NCI-H1092 (cell line): ENCODE measurements at places on chromosomes 16 and 17.
A peak's percentile ranks its signal among the peaks of the same experiment; 100 is the strongest.

DNA sequence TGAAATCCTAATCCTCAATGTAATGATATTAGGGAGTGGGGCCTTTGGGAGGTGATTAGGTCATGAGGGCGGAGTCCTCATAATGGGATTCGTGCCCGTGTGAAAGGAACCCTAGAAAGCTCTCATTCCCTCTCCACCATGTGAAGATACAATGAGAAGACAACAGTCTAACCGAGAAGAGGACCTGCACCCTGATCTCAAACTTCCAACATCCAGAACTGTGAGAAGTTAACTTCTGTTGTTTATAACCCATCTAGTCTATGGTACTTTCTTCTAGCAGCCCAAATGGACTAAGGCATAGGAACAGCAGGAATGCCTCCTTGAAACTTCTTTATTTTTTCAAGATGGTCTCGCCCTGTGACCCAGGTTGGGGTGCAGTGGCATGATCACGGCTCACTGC, 24.7 kb downstream of the WSB1 start:
- DNase-seq: no peak

DNA sequence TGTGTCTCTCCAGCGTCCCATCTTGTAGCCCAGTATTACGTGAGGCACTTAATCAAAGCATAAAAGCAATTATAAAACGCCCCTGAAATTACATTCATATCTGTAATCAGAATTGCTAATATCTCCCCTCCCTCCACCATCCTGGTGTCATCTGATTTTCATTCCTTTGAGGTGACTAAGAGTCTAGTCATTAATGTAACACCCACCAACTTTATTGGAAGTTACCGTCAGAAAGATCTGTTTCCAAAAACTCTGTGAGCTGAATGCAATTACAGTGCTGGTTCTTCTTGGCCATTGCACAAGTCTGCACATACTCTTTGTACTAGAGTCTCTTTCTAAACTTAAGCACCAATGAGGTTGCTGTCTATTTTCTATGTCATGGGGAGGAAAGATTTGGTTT, 12.5 kb upstream of the MAF start:
- DNase-seq: no peak

- DNase-seq: no peak
These were observed 38.9 kb upstream of the CMIP start for GRCh38 chr16:81405702-81406113.

GRCh38 chr17:73091410-73091769, 1.1 kb downstream of the SLC39A11 start:
- no peak for DNase-seq

GRCh38 chr17:40819528-40820125, 2.8 kb downstream of the KRT10 start:
- DNase-seq: no peak

- DNase-seq: no peak
These were observed 4.9 kb downstream of the PHKB start for GRCh38 chr16:47465919-47466630.

GRCh38 chr17:82200135-82200534, 12.5 kb downstream of the CCDC57 start:
- DNase-seq: no peak

GRCh38 chr17:28325211-28325610, 6.2 kb downstream of the TMEM97 start:
- no peak for DNase-seq

DNA sequence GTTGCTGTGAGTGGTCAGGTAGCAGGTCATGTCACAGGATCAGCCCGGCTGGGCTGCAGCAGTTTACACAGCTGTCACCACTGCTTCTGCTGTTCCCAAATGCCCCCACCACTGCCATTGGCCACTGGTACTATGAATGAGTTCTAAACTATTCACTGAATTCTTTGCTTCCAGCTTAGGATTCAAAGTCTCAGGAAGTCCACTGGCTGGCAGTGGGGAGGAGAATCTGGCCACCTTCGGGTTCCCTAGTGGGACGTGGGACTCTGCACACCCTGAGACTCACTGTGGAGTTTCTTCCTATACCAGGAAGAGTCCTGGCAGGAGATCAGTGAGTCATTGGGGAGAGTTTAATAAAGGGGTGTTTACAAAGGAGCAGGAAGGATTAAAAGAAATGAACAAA, 6.9 kb downstream of the MT1X start:
- no peak for DNase-seq

GRCh38 chr16:89548344-89549006, 12.0 kb upstream of the RPL13 start:
- DNase-seq: no peak

DNA sequence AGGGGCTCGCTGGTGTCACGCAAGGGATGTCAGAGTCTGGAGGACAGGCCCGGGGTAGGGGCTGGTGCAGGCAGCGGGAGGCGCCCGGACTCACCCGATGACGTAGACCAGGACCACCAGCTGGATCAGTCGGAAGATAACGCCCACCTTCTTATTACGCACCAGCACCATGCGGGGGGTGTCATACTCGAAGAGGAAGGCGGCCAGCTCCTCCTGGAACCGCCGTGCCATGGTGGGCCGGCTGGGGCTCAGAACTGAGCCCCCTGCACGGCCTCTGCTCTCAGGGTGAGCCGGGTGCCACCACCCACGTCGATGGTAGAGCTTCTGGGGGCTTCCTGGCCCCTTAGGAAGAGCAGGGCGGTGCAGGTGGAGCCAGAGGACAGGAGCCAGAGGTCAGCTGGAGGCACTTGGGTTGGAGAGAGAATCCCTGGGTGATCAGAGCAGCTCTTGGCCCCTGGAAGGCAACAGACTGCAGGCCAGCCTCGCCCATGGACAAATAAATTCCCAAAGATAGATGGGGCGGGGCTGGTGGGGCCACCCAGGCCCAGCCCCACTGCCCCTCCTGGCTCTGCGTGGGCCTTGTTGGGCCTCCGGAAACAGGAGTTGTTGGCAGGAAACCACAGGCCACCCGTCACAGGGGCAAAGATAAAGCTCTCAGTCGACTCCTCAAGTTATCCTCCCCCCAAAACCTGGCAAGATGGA, at the start of gene P2RX1:
Gene P2RX1, minus strand, starts transcription at position 471 of the 702 bp plus-strand sequence. Its CDS starts 240 bp downstream, at position 231.
- no peak for DNase-seq

GRCh38 chr17:77163511-77164280, 22.9 kb downstream of the SEC14L1 start:
- DNase-seq: no peak

DNA sequence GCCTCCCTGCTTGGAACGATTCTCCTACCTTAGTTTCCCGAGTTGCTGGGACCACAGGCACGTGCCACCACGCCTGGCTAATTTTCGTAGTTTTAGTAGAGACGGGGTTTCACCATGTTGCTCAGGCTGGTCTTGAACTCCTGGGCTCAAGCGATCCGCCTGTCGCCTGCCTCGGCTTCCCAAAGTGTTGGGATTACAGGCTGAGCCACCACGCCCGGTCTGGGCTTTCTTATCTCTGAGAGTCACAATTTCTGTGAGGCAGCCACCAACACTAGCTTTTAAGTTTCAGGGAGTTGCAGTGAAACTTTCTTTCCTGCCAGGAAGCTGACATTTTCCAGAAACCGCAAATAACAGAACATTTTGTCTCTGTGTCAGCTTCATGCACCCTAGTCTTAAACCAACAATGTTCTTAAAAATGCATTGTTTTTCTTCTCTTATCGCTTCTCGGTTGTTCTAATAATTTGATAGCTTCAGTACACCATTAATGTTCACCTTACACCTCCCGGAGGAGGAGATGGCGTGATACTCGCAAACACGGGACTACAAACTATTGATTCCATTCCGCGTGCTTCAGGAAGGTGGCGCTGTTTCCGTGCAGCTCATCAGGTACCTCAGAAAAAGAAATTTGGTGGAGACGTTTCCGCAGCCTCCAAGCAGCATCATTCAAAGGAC, 7.4 kb upstream of the DHRS7B start:
- peak; percentile 6 for DNase-seq

- no peak for DNase-seq
These were observed 85.4 kb downstream of the TBC1D16 start for GRCh38 chr17:79950306-79950705.

GRCh38 chr16:2526135-2526534, 5.1 kb downstream of the CEMP1 start:
- DNase-seq: no peak

- DNase-seq: no peak
These were observed 48.4 kb downstream of the CENPV start for GRCh38 chr17:16304830-16305229.

DNA sequence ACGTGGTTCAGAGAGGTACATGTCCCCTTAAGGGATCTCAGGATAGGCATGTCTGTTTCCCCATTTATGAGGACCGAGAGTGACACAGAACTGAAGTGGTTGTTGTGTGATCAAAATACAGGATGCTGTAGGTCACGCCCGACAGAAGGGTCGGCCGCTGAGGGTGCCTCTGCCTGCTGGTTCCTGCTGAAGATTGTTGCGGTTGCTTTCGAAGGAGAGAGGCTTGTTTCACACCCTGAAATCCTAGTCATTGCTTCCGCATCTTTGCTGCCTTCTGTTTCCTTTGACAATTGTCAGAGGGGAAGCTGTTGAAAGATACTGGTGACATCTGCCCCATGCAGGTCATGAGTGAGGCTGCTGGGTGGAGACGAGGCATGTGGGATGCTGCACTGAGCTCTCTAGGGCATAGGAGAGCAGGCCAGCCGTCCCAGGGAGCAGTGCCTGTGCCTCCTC, 3.8 kb upstream of the NAT9 start:
- DNase-seq: no peak

DNA sequence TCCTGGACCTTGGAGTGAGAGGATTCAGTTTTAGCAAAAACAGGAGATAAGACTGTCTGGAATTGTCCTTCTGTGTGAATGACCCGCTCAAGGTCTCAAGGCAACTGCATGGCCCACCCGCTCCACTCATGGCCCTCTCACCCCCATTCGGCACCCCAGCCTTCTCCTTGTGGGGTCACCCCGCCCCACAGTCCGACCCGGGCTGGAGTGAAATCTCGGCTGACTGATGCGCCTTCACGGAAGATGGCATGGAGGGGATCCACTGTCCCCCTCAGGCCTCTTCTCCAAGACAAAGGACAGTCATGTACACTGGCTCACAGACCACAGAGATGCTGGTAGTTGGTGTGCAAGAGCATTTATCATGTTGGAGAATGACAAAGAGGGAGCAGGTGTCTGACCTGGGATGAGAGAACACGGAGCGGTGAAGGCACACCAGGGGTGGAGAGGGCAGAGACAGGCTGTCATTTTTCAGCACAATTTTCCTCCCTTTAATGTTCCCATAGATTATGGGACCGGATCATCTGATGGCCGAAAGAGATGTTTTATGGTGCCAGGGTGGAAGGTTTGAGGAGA, 391.9 kb upstream of the TNRC6C start:
- no peak for DNase-seq

DNA sequence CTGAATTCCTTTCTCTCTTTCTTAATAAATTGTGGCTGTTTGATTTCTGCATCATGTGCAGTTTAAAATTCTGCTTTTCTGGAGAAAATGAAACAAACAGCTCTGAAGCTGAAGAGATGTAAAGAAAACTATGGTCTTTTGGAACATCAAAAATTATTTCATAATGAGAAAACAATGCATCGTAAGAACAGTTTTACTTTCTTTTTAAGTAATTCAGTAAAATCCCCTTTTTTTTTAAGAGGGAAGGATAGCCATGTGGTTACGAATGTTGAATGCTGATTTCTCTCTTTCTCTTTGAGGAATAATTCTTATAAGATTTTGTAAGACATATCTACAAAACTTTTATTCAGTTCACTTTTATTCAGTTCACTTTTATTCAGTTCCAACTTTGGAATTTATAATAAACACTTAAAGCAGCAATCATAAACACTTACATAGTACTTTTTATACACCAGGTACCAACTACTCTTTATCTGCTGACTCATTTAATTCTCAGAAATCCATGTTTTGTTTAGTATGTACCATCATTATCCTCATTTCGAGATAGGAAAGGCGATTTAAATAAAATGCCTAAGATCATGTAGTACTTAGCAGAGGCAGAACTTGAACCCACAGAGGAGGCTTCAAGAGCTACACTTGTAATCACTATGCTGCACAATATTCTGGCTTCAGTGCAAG, 26.6 kb downstream of the CNTNAP4 start:
- DNase-seq: no peak

DNA sequence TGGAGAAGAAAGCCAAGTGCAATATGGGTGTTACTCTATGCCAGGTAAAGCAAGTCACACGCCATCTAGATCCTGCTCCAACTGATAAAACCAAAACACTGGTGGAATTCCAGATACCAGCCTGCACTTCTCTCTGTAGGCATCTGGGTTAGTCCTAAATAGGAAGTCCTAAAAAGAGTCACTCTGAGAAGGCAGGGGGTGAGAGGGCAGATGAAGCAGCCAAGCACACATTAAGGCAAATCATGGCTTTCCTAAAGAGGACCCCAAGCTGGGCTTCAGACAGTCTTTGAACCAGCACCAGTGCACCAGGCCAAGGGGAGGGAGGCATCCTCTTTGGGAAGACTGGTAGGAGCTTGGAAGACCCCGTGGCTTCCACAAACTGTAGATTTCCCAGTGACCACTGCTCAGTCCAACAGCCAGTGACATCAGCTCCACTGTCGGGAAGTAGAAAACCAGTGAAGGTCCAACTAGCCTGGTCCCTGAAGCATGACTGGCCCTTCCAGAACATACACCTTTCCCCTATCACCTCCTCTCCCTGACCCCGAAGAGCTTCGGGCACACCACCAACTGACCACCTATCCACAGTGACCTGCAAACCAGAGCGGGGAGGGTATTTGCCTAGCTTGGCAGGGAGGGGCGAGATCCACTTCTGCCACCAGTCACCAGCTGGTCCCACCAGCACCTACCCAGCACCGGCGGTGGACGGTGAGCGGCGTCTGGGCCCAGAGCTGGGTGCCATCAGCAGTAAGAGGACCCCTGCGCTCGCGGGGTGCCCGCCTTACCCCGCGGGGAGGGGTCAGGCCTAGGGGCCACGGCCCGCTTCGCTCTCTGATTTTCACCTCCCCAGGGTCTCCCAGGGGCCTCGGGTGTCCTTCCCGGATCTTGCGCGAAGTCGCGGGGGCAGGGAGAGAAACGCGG, 1.0 kb downstream of the LITAF start:
- no peak for DNase-seq

DNA sequence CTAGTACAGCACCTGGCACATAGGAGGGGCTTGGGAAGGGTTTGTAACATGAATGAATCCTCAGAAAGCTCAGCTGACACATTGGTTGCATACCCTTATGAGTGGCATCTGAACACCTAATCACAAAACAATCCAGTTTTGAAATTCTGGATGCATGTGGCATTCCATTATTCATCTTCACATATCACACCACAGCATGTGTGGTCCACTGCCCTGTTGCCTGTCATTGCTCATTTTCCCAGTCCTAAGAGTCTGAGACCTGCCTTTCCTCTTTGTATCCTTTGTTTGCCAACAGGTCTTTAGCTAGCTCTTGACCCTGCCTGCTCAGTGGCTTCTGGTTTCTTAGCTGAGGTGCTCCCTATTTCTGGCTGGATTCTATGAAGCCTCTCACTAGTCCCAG, 170.8 kb upstream of the ASIC2 start:
- DNase-seq: no peak
